ENCODE measurements at places on chromosomes 16 and 17.

- DNase-seq = no peak
Measured at GRCh38 chr17:30599428-30600059, 122.3 kb downstream of the GOSR1 start.

DNA sequence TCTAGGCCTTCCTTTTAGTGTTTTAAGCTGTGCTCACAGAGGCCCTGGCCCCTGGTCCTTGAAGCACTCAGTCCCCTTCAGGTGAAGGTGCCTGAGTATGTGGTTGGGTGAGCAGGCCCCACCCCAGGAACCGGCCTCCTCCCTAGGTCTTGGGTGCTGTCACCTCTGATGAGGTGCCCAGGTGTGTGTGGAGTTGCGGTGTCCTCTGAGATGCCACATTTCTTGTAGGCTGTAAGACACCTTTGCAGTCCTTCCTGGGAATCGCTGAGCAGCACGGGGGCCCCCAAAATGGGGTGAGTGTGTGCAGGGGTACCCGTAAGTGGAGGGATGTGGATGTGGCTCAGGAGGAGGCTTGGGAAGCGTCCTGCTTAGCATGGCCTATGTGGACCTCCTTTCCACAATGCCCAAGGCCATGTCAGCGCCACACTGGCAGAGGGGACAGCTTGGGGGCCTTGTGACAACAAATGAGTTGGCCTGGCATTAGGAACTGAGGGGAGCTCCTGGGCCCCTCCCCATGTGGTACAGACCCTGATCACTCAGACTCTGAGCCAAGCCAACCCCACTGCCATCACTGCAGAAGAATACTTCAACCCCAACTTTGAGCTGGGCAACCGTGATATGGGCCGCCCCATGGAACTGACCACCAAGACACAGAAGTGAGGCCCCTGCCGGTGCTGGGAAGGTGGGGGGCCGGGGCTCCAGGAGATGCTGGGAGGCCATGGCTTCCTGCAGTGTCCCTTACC, 11.2 kb downstream of the CORO6 start:
- no peak for DNase-seq

GRCh38 chr17:29090108-29090507, 47.2 kb downstream of the PIPOX start:
- no peak for DNase-seq

DNA sequence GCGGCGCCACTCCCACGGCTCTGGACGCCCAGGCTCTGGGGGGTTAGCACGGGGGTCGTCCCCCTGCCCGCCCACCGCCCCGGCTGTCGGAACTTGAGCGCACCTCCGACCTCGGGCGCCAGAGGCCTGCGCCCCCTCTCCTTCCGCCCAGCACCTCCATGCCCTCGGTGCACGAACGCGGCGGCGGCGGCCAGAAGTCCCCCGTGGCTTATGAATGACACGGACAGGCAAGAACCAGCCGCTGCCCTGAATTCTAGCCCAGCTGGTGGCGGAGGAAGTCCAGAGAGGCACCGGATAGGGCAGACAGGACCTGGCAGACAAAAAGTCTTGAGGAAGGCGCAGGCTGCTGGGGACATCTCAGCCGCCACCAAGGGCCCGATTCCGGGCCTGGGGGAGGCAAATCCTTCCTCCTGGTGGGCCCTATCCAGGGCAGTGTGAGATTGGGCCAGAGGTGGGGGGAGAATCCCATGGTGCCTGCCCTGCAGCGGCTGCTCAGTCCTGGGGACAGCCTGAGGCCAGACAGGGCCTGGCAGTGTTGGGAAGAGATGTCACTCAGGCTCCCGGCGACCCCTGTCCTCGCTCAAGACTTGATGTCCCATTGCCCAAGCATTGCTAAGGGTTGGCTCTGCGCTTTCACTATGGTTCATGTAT, 897 bp upstream of the CYGB start:
- no peak for DNase-seq

- no peak for DNase-seq
Measured at GRCh38 chr17:67212231-67212630, 32.8 kb downstream of the HELZ start.

DNA sequence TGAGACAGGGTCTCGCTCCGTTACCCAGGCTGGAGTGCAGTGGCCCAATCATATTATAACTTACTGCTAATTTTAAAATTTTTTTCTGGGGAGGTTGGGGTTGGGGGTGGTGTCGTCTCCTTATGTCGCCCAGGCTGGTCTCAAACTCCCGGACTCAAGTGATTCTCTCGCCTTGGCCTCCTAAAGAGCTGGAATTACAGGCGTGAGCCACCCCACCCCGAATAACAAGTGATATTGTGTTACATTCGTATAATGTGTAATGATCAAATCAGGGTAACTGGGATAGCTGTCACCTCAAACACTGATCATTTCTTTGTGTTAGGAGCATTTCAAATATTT, 16.2 kb upstream of the KPNA2 start:
- no peak for DNase-seq

GRCh38 chr17:63311416-63311937, 134.6 kb downstream of the CYB561 start:
- DNase-seq = no peak

DNA sequence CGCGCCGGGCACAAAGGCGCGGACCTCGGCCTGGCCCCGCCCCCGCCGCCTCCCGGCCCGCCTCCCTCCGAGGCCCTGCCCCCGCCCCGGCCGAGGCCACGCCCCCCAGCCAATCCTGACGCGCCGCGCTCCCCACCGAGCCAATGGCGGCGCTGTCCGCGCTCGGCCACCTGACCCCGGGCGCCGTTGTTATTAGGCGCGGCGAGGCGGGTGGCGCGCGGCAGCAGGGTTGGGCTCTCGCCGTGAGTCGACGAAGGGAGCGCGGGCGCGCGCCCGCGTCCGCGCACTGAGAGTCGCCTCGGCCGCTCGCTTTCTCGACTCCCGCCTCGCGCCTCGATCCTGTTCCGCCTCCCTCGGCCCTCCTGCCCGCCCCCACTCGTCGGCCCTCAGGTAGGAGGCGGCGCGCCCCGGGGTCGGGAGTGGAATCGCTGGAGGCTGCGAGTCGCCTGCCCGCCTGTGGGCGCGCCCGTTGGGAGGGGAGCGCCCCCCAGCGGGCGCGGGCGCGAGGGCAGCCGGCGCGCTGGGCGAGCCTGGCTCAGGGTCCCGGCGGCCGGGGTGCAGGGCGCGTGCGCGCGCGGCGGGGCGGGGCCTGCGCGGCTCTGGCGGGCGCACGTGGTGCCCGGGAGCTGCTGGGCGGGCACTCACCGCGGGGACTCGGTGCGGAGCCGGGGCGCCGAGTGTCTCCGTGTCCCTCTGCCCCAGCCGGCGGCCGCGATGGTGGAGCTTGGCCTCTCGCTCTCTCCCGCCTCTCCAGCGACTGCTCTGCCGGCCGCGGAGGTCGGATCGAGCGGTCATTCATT, 405 bp upstream of the CBLN1 start:
- no peak for DNase-seq

- DNase-seq = no peak
Measured at GRCh38 chr17:76473541-76473985, 6.2 kb downstream of the AANAT start.

DNA sequence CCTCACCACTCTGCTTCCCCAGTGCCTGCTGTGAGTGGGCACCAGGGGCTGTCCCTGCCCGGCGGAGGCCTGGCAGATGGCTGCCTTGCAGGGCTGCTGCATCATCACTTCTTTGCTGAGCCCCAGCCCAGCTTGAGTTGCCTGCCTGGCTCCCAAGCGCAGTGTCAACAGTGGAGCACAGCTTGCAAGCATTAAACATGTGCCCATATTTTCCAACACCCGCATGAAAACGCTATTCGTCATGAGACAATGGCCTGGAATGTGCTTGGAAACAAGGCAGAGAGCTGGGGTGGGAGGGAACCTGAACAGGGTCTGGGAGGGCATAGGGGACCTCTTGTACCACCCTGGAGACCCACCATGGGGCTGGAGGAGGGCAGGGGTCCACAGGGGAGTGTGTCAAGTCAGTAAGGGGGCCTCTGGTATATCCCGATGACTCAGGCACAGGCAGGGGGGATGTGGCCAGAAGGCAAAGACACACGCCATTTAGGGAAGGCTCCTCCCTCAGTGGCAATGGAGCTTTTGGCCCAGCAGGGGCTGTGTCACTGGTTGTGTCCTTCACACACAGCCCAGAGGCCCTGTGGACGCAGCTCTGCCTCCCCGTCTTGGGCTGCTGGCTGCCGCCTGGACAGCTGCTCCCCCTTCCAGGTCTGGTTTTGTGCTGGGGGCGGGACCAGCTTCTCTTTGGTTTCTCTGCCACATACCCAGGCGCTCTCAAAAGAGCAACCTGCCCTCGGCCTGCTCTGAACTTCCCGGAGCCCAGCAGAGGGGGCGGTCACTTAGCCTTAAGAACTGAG, 17.4 kb upstream of the MTSS2 start:
- peak; percentile 90 for DNase-seq

- no peak for DNase-seq
Measured at GRCh38 chr17:80109066-80109660, 7.8 kb downstream of the GAA start.
